ENCODE measurements at places on chromosomes 5 and 9.

DNA sequence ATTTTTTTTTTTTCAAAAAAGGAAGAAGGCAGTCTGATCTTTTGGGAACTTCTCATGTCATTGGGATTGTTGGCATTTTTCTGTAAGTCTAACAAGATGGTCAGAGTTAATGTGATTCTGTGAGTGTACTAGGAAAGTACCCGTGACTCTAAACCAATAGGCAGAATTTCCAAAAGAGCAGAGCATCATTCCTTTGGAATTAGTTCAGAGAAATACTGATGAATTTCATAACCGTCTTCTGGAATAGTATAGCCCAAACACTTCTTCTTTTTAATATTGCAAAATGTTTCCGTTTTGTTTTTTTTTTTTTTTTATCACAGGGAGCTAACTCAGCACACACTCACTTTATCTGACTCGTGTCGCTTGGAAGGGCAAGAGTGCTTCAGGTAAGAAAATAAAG is 407.4 kb downstream of the DTWD2 start:
- no peak overlapping the region for H3K4me3 ChIP-seq
- no peaks in the 10 kb centered on the region for H3K27me3 ChIP-seq
- H3K4me1 ChIP-seq, result no peaks in the 10 kb centered on the region

DNA sequence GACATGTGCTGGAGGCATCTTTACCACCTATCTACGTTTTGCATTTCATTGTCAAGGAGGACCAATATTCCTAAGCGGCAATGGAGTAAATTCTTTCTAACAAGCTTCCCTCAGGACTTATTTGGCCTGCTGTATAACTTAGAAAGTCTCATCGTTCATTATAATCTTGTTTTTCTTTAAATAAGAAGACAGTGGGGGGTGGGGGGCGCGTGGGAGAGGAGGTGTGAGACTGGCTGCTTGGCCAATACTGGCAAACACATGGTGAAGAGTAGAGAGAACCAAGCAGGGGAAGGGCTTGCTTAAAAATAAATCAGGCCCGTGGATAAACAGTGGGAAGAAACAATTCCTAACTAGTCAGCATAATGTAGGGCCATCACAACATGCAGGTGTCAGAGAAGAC is 217.2 kb downstream of the GRIA1 start:
- H3K27me3 ChIP-seq, result peaks cover 3% of the 10 kb centered on the region
- no peak overlapping the region for H3K4me3 ChIP-seq

DNA sequence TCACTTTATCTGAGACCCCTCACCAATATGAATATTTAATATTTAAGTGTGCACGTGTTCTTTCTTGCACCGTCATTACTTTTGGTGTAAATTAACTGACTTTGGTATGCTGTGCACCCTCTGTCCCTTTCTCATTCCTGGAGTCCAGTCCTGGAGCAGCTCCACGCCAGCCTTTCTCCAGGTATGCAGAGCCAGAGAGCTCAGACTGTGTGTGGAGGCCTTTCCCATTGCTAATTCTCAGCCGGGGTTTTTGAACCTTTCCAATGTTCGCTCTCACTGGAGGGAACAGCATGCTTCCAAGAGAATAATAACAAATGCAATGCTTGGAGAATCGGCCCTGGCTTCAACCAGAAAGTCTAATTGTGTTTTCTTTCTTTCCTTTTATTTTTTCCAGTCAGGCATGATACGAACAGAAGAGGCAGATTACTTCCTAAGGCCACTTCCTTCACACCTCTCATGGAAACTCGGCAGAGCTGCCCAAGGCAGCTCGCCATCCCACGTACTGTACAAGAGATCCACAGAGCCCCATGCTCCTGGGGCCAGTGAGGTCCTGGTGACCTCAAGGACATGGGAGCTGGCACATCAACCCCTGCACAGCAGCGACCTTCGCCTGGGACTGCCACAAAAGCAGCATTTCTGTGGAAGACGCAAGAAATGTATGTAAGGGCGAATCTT is 41.7 kb downstream of the ADAMTS16 start:
- no peak overlapping the region for H3K27ac ChIP-seq
- H3K4me3 ChIP-seq, result no peak overlapping the region
- H3K27me3 ChIP-seq, result no peaks in the 10 kb centered on the region

DNA sequence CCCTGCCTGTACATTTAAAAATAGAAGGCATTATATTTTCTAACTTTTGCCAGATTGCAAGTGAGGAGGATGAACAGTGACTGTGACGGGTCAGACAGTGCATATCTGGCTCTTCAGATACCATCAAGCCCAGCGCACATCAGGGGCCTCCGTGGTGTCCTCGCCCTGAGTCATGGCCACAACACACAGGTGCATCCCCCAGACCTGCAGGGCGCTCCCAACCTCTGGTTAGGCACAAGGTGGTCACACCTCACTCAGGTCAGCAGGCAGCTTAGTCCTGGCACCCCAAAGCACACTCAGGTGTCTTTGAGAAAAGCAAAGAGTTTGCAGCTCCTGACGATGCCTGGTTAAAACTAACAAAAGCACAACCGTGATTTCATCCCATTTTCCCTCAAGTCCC is 28.6 kb downstream of the IRX2 start:
- H3K27ac ChIP-seq, result no peak overlapping the region
- no peaks in the 10 kb centered on the region for H3K27me3 ChIP-seq
- no peak overlapping the region for H3K4me3 ChIP-seq
- H3K4me1 ChIP-seq, result no peaks in the 10 kb centered on the region
- H3K36me3 ChIP-seq, result no peaks in the 10 kb centered on the region

GRCh38 chr5:5065472-5065871 is 74.7 kb upstream of the ADAMTS16 start:
- DNase-seq, result no peak
- H3K4me1 ChIP-seq, result no peaks in the 10 kb centered on the region
- H3K36me3 ChIP-seq, result no peaks in the 10 kb centered on the region
- H3K4me3 ChIP-seq, result no peak overlapping the region
